Progenitor cell of endocrine pancreas (in vitro differentiated cells): ENCODE measurements at places on chromosomes 11 and 22. TPM values are rescaled to one million over a fixed set of nuclear protein-coding genes. Genes with fewer than 3 reads are reported as not detected.

- peak; percentile 59 for DNase-seq
These were observed 91.5 kb downstream of the CACNA1I start for GRCh38 chr22:39661842-39662685.

DNA sequence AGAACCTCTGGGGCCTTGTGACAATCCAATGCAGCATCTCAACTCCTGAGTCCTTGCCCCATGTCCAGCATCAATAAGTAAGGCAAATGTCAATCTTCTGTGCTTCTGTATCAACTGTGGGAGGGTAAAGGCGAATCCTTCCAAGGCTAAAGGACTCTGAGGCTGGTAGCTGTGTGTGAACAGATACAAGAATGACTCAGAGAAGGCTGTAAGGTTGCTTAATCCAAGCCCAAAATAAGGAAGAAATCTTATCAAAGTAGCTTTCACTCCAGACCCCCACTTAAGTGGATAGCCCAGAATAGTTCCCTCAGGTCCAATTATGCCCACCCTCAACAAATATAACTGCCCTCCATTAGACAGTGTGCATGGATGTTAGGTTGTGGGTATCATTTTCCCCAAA lies 28.1 kb upstream of the SCGB1A1 start:
- DNase-seq = no peak

- DNase-seq = no peak
These were observed 722.6 kb downstream of the TBC1D22A start for GRCh38 chr22:47484960-47485569.

DNA sequence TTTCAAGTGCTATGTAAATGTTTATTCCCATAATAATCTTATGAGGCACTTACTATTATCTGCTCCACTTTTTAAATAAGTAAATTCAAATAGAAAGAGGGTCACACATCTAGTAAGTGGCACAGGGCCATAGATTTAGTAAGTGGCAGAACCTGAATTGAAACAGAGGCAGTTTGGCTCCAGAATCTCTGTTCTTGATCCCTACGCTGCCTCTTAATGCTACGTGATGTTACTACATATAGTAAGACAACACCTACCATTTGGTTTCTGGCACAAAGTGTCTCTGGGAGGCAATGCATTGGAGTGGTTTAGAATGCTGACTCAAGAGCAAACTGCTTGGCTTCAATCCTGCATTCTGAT lies 1018.3 kb downstream of the DLG2 start:
- no peak for DNase-seq

DNA sequence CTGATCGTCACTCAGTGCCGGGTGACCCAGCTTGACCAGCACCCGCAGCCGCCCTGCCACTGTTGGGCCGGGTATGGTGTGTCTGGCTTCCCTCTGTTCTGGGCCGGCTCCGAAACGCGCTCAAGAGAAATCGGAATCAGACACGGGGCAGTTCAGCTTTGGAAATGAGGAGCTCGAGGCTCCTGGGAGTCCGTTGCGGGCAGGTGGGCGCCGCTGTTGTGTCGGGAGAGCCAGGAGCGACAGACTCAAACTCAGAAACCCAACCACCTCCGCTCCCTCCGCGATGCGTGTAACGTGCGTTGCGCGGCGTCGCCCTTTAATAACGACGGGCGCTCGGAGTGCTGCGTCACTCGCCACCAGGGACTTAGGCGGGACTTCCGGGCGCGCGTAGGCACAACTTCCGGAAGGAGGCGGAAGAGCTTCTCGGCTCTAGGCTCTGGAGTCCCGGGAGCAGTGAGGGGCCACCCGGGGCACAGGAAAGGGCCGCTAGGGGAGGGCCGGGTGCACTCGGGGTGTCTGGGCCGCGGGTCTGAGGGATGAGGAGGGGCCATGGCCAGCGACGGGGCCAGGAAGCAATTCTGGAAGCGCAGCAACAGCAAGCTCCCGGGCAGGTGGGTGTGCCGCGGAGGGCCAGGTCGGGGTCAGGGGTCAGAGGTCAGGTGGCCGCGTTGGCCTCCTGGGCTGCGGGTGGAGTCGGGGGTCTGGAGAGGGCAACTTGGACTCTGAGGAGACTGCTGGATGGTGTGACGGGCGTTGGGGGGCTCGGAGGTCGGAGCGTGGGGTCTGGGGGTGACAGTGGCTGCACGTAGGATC lies at the start of gene TBC1D22A:
TBC1D22A (plus strand) TSS at position 413 of the 813 bp plus-strand sequence; CDS start at position 550, 137 bp downstream.
- peak; percentile 84 for DNase-seq

Gene OR8J1
- total RNA-seq = not detected in 2 replicates

GRCh38 chr22:48423481-48423911 lies 1404.2 kb downstream of the BRD1 start:
- DNase-seq = no peak

Gene STIP1
- 189 and 209 TPM in 2 replicates for total RNA-seq

Gene THY1
- 0.44 and 0.62 TPM in 2 replicates for total RNA-seq

GRCh38 chr11:75351791-75352587 lies 528 bp upstream of the ARRB1 start:
- DNase-seq = peak; percentile 47

Gene INCENP
- 58.0 and 60.5 TPM in 2 replicates for total RNA-seq

DNA sequence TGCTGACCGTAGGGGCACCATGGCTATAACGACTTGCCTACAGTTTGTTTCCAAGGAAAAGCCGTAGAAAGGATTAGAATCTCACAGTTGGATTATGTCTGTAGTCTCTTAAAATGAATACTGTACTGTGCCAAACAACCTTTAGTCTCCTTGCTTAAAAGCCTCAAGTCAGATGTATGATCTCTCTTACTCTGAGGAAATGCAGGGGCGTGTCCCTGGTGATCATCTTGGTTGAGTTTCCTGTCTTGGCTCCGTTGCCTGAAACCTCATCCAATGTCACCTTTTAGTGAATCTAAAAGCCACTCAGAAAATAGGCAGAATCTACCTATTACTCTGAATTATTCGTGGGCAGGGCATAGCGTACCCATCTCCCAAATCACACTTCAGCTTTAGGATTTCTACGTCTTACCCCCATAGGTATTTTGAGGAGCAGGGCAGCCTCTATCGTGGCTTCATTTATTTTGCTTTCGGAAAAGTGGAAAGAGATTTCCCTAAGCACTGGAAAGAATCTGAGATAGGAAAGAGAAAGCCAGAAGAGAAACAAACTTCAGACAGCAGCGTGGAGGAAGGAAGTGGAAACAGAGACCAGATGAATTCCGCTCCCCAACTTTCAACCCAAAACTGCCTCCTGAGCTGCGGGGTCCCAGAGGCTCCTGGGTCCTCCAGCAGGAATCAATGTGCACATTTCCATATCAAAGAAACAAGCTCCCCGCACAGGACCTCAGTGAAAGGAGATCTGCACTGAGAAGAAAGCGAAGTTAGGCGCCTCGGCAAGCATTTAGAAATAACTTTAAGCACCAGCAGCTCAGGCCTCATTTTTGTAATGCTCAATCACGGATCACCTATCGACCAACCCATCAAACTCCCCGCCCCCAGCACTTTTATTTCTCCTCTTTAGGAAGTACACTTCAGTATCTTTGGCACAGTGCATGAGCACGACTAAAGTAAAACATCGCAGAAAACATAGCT lies 245.8 kb downstream of the ETS1 start:
- no peak for DNase-seq

DNA sequence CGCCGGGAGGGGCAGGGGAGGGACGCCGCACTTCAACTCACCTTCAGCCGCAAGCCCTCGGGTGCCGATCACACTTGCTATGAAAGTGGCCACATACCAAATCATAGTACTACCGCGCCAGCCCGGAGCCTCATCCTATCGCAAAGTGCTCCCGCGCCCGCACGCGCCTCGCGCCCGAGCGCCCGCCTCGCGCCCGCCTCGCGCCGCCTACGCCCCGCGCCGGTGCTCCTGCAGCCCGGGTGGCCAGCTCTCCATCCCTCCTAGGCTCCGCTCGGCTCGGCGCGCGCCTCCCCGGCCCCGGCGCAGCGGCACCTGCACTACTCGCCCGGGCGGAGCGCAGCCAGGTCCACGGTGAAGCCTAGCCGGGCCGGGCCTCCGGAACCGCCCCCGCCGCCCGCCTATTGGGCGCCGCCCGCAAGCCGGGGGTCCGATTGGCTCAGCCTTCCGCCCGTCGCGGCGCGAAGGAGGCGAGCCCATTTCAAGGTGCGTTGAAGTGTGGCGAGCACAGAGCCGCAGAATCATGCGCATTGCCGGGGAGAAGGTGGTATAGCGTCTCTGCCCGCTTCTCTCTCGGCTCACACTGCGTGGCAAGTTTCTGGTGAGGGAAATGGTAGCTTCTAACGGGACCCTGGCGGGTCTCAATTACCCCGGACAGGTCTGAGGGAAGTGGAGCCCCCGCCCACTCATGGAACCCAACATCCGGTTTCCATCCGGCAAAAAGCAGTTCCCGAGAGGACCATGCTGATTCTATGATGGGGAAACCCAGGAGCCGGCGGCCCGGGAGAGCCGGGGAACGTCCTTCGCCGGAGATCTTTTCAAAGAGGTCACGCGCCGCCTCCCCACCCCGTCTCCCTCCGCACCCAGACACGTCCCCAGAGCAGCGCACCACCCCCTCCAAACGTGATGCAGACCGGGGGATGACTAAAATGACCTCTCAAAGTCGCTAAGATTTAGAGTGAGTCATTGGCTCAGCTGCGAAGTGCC lies at the start of gene IGSF9B:
IGSF9B (minus strand) TSS at position 319 of the 984 bp plus-strand sequence; CDS start at position 105, 214 bp downstream.
- peak; percentile 86 for DNase-seq

Gene INS
- 68.7 and 75.2 TPM in 2 replicates for total RNA-seq

Gene KCTD17
- 37.3 and 38.8 TPM in 2 replicates for total RNA-seq

Gene KRTAP5-8
- total RNA-seq = 0.24 TPM in 1 of 2 replicates, not detected in the other

Gene OR52I1
- not detected in 2 replicates for total RNA-seq

DNA sequence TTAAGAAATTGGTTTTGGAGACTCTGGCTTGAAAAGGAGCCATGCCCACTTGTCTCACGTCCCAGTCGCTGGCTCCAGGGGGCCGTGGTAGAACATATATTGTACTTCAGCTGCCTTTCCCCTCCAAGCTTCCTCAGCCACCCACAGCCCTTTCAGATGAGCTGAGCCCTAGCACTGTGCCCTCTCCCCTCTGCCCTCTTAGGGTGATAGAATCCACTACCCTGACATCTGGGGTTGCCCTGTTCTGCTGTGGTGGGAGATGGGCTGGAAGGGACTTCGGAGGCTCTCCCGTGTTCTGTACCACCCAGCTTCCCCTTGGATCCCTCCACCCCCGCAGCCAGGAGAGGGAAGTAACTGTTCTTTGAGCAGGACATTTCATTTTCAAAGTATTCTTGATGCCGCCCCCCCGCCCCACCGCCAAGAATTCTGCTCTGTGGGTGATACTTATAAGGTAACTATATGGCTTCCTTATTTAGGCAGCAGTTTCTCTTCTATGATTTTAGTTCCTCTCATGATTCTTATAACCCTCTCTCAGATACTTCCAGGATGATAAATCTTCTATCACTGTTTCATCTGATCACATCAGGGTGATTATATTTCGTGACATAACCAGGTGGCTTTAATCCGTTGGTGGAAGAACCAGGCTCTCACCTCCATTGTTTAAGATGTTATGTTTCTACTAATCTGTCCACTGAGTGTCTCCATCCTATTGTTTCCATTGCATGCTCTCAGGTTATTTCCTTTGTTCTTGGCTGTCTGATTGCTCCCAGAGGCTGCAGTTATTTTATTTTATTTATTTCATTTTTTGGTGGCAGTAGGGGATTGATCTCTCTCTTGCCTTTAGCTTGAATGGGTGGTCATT lies 24.1 kb downstream of the ZBTB16 start:
- no peak for DNase-seq

Gene MUC2
- total RNA-seq = not detected in 2 replicates

Gene PDGFD
- total RNA-seq = 7.8 and 8.0 TPM in 2 replicates

- DNase-seq = no peak
These were observed 1.2 kb downstream of the BIRC3 start for GRCh38 chr11:102318469-102318868.

- no peak for DNase-seq
These were observed 47.3 kb downstream of the CCDC81 start for GRCh38 chr11:86421946-86422345.

Gene DKK3
- 66.3 and 75.2 TPM in 2 replicates for total RNA-seq

DNA sequence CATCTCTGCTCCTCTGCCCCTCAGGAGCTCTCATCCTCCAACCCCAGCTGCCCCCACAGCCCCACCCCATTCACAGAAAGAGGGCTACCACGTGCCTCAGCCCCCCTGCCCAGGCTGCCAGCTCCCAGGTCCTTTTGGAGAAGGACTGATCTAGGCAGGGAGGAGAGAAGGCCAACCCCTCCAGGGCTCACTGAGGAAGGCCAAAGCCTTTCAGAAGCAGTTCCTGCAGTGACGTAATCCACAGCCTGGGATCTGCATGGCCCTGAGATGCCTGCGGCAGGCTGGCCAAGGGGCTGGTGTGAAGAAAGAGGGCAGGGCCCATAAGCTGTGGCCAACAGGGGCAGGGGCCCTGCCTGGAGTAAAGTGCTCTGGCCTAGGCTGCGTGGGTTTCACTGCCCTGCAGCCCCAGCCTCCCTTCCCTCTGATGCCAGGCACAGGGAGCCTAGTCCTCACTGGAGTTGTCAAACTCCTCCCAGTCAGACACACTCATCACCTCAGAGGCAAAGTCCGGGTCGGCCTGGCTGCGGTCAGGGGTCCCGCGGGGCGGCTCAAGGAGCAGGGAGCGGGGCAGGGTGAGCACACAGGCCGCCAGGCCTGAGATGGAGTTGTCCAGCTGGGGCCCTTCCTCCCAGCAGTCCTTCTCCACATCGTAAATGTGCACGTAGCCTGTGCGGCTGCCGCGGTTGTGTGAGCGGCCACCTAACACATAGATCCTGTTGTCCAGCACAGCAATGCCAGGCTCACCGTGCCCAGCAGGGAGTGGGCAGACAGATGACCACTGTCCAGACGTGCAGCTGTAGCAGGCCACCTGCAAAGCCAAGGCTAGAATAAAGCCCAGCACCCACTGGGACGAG lies 4.2 kb upstream of the SCARF2 start:
- DNase-seq = no peak

GRCh38 chr22:27312966-27313855 lies 488.3 kb downstream of the MN1 start:
- no peak for DNase-seq

GRCh38 chr11:63609971-63610580 lies 4.2 kb downstream of the PLAAT3 start:
- no peak for DNase-seq

Gene FBLN1
- total RNA-seq = 257 and 258 TPM in 2 replicates

- no peak for DNase-seq
These were observed 3.5 kb downstream of the OR5P2 start for GRCh38 chr11:7793233-7793632.

GRCh38 chr11:122172352-122173073 lies 56.5 kb upstream of the BLID start:
- no peak for DNase-seq

Gene RFPL1
- 0.22 TPM in 1 of 2 replicates, not detected in the other for total RNA-seq

DNA sequence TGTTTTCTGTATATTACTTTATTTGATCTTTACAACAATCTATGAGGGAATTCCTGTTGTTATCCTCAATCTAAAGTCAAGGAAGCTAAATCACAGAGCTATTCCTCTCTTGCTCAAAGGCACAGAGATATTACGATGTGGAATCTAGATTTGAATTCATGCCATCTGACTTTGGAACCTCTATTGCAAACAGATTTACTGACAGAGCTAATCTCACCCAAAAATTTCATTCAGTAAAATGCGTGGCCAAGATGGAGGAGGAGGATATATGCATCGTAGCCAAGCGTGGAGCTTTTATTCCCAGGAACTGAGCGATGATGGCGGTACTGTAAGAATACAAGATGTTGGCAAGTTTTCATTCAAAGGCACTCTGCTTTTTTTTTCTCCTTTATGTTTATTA lies 791.8 kb downstream of the CNTN5 start:
- no peak for DNase-seq

Gene OR52H1
- 0.26 TPM in 1 of 2 replicates, not detected in the other for total RNA-seq

Gene ZNF70
- 8.9 and 9.8 TPM in 2 replicates for total RNA-seq

GRCh38 chr22:37781434-37782059 lies 26.2 kb upstream of the GCAT start:
- no peak for DNase-seq

Gene NOX4
- total RNA-seq = 6.7 and 7.9 TPM in 2 replicates

Gene C22orf42
- 13.2 and 13.9 TPM in 2 replicates for total RNA-seq

- DNase-seq = no peak
These were observed 84.1 kb downstream of the TNRC6B start for GRCh38 chr22:40261783-40262182.
